ENCODE measurements at places on chromosomes 3 and 15.

DNA sequence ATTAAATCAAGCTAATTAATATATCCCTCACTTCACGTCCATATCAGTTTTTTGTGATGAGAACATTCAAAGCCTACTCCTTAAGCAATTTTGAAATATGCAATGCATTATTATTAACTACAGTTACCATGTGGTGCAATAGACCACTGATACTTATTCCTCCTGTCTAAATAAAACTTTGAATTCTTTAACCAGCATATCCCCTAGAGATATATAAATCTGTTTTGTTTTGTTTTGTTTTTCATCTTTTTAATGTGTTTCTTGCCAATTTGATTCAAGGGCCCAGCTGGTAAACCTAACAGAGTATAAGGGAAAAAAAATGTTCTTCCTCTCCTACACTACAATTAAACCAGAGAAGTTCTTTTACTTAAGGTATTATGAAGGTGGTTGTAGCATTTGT is 524.2 kb downstream of the NAALADL2 start:
- DNase-seq, result no peak

GRCh38 chr3:22939349-22939748 is 263.8 kb upstream of the UBE2E2 start:
- DNase-seq, result no peak

DNA sequence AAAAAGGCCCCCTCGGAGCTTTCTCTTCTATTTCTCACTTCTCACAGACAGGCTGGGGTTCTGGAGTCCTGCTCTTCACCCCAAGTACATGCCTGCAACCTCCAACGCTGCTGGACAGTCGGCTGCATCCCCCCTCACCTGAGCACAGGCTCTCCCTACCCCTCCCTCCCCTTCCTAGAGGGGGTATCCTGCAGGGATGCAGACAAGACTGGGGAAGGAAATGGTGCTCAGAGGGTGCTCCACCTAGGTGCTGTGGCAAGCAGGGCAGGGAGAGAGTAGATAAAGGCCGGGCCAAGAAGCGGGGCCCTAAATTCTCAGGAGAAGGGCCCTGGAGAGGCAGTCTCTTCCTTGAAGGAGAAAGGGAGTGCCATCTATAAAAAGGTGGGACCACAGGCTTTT is 7.0 kb upstream of the STRA6 start:
- DNase-seq, result no peak

- DNase-seq, result no peak
Measured at GRCh38 chr3:124763644-124764358, 33.5 kb downstream of the UMPS start.

DNA sequence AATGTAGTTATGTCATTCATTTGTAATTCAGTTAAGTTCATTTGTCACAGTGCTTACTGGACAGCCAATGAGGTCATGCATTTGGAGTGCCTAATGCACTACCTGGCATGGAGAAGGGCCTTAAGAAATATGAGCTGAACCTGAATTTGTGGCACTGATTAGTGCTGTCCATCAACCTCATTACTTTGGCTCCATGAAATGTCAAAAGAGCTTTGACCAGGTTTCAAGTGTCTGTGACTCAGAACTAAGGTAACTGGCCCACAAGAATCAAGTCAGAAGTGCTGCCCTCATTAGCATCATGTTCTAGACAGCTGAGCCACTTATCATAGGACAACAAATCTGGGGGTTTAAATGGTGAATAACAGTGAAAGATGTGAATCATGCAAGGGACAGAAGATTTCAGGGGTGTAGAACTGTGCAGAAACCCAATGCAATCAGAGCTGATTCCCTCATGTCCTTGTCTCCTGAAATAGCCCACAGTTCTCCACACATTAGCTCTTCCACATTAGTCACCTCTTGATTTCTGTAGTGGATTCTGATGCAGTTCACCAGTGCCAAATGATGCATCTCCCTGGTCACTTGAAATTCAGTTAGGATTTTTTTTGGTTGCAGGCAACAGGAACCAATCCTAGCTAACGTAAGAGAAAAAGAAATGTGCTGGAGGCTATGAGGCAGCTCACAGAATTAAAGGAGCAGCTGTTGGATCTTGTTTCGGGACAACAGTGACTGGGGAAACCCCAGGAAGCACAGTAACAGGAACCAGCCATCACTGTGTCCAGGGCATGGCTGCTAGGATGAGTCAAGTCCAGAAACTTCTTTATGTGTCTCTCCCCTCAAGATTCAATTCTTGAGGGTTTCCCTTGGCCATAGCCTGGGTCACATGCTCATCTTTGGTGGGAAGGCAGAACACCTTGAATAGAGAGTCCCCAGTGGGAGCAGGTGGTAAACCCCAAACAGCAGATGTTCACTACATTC is 38.7 kb downstream of the CHST2 start:
- no peak for DNase-seq

DNA sequence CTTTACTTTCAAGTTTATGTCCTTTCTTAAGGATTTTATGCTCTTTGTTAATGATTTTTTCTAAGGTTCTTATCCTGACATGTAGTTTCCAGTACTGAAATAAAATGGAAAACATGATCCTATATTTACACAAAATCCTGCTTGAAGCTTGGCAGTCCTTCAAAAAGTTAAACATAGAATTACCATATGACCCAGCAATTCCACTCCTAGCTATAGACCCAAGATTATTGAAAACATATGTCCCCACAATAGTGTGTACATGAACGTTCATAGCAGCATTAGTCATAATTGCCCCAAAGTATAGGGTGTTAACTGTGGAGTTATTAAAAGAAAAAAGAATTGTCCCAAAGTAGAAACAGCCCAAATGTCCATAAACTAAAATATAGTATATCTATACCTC is 33.2 kb downstream of the ITGB5 start:
- DNase-seq, result no peak

GRCh38 chr3:63774781-63775180 is 44.3 kb upstream of the C3orf49 start:
- no peak for DNase-seq

DNA sequence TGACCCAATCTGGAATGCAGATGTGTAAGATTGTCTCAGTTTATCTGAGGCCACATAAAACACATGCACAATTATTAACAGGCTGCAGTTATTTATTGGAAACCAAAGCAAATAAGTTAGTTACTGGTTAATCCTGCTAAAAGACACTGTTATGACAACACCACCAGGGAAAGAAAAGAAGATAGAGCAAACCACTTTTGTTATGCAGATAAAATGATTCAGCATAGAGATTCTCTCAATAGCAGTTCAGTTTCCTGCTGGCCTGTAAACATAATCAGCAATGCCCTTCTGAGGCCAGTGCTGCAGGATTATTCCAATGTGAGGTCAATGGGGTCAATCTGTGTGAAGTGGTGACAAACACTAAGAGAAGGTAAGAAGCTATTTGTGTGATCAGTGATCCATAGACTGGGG is 244.4 kb downstream of the ZBTB20 start:
- no peak for DNase-seq
